ENCODE measurements at places on chromosomes 12 and 14.

GRCh38 chr12:71135812-71136176, 22.0 kb downstream of the TSPAN8 start:
- no peak for DNase-seq

DNA sequence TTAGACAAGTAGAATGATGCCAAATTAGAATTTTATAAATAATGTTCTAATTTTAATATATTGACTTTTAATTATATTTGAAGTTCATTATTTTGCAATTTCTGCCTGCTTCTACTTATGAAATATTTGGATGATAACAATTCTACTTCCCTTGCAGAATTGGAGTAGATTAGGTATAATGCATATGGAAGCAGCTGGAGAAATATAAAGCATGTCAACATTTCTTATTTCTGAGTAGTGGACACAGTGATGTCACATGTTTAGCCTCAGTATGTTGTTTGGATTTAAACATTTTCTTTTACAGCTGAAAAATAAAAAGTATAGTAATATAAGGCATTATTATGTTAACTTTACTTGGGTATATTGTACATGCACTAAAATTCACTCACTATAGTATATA, 344.2 kb upstream of the E2F7 start:
- DNase-seq = no peak

- peak; percentile 97 for DNase-seq
These were observed 476.5 kb upstream of the TBX3 start for GRCh38 chr12:115160271-115161128.

- DNase-seq = no peak
These were observed 11.7 kb downstream of the DTX1 start for GRCh38 chr12:113067987-113068935.

DNA sequence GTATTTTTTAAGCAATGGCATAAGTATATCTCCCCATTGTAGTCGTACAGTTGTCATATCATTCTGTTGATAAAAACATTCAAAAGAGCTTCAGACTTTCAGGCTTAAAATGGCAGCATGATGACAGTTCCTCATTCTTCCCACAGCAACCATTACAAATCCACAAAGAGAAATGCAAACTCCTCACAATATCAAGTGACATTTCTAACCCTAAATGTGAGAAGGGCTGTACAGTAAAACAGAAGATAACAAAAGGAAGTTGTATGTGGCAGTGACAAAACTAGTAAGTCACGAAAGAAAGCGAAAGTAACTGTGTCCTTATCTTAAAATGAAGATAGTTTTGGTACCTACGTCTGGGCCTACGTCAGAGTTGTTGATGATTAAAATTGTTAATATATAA, 46.7 kb downstream of the GXYLT1 start:
- no peak for DNase-seq

- no peak for DNase-seq
These were observed 3.2 kb upstream of the SPTSSA start for GRCh38 chr14:34465069-34465859.

DNA sequence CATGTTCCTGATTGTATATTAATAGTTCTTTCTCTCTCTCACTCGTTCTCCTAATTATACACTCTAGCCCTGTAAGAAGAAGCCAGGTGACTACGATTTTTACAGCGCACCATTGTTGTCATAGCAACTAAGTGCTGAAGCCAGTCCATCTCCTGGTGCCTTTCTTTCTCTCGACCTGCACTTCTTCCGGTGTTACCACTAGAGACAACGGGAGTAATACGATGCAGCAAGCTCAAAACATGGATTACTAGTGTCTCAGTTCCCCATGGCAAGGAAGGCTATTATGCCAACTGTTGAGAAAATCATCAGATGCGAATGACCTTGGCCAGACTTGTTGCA, 40.8 kb upstream of the DCD start:
- DNase-seq = no peak

DNA sequence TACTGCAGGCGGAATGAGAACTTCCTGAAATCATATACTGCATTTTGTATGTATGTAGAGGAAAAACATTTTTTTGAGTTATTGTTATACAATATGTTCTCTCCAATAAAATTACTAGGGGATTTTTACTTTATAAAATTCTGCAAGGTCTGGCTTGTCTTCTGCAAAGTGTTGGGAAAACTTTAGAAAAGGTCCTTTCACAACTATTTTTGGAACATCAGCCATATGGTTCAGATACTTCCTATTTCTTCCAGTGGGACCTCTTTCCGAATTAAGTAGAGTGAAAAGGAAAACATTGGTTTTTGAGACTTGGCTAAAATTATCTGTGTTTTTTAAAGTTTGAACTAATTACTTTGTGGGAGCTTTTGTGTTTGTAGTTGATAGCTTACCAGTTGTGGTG, 52.7 kb downstream of the DAAM1 start:
- no peak for DNase-seq

DNA sequence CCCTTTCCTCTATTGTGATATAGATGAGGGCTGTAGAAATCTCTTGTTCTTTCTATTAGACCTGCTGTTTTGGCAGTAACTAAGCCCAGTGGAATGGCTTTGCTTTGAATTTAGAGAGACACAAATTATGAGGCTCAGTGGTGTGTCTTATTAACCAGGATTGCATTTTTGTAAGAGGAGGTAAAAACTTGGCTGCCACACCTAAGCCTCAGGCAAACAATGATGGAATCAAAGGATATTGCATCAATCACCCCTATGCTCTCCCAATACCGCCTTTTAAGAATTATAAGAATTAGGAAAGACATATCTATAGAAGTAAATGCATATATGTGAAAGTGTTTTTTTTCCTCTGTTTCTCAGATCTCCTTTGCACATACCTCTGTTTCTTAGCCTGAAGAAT, 63.3 kb downstream of the ACSS3 start:
- DNase-seq = no peak

GRCh38 chr12:47400266-47400665, 305.6 kb downstream of the RPAP3 start:
- DNase-seq = no peak

DNA sequence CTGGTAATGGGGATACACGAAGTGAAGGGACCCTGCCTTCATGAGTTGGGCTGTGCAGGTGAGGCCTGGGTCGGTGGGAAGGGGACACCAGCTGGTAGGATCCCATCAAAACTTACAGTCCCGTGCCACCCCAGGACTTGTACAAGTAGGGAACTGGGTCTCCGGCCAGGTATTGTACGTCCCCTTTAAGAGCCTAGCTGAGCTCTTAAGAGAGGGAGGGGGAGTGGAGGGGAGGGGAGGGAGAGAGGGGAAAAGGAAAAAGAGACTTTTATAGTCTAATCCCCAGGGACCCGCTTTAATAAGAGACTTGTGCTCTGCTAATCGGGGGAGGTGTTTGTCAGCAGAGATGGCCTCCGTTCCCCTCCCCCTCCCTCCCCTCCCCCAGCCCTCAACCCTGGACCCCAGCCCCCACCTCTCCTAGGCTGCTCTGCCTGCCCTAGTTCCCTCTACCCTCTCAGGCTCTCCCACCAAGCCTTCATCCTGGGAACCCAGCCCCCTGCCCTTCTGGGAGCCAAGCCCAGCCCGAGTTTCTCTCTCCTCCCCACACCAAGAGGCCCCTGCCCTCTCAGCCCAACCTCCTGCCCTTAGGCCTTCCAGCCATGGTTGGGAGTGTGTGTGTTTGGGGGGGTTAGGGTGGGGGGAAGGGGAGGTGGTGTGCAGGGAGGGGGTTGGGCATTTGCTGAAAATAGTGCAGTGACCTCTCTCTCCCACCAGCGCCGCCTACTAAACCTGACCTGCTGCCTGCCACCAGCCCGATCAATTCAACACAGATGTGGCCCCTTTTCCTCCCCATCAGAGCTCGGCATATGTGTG, 2.6 kb downstream of the GDF11 start:
- peak; percentile 52 for DNase-seq

GRCh38 chr12:110582276-110583136, 612 bp downstream of the PPTC7 start:
- peak; percentile 28 for DNase-seq

DNA sequence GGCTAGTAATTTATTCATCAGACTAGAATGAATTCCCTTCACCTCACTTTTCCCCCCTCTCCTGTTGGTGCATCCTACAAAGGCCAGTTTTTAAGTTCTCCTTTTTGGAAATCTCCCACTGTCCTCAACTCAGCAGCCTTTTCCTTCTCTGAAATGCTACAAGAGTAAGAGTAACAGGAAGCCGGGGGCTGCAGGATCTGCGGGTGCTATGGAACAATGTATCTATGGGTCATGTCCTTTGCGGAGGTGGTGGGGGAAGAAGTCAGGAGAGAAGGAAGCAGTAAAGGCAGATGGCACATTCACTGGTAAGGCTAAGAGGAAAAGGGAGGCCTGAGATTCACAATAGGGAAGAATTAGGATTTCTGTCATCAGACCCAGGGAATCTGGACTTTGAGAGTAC, 22.2 kb upstream of the TESC start:
- no peak for DNase-seq

DNA sequence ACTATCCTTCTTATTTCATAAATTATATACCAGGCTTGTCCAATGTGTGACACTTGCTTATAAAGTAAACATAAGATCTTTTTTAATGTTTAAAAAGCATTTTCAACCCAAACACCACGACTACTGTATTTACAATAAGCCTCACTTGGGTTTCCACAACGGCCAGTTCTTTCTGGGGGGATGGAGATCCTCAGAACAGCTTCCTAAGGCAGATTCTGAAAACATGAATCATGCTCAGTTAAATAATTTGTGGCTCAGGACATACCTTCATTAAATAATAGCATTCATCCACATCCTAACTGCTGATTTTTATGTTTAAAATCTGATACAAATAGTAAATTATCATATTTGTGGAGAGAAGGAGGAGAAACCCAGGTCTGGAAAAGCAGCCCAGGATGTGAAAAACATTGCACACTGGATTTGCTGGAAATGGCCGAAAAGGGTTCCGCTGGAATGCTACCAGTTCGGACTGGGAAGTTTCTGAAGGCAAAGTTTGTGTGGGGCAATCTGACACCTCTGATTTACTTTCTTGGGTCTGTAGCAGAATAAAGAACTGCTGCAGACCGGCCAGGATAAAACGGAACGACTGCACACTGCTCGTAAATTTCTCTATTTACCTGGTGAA, 597 bp downstream of the GLT8D2 start:
- no peak for DNase-seq

DNA sequence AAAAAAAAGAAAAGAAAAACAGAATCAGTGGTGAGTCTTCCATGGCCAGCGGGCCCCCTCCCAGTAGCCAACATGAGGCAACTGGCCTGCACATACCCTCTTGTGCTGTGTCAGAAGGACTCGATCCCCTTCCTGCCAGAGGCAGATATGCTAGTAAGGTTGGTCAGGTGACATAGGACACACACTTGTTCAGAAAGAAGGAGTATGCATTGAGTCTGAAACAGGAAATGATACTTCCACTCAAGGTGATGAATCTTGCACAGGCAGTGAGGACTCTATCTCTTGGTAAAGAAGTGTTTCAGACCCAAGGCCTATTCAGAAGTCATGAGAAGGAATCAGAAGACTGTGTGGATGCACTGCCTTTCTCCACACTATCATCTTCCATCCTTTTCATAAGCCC, 269.7 kb upstream of the FAR2 start:
- no peak for DNase-seq

- no peak for DNase-seq
These were observed 7.6 kb upstream of the PFDN5 start for GRCh38 chr12:53287741-53288216.

DNA sequence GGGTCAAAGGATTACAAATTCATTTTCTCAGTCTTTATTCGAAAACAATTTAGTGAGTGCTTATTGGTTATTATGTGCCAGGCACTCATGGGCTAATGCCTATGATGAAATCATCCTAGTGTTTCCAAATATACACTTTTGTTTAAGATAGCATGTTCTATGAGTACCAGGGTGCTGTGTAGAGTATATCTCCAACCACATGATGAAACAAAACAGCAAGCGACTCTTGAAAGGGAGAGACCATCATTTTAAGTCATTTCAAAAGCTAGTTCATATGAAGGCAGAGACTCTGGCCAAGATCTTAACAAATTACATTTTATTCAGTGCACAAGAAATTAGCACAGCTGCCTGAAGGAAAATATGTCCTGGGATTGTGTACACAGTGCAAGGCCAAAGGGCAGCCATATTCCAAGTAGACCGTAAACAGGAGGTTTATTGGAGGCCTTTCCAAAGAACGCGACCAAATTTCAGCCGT, 204.2 kb downstream of the EFCAB11 start:
- no peak for DNase-seq

DNA sequence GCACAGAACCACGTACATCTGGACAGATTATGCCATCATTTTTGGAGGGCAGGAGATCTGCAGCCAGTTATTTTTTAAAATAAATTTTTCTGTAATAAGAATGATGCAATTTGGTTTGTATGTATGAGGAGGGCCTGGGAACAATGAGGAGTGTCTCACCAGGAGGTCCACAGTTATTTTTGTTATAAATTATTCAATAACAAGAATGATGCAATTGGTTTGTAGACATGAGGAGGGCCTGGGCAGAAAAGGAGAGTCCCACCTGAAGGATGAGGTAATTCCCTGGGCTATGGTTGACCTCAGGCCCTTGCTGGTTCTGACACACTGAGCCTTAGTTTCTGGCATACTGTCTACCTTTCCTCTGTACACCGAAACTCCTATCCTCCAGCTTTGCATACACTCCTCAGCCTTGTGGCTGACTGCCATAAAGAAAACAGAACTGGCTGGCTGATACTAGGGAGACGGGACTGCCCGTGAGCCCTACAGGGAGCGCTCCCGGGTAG, 9.0 kb upstream of the DCD start:
- DNase-seq = no peak
